ENCODE measurements at places on chromosomes 2 and 18.
A peak's percentile ranks its signal among the peaks of the same experiment; 100 is the strongest.

GRCh38 chr2:204842661-204843485, 297.6 kb downstream of the PARD3B start:
- no peak for DNase-seq

- DNase-seq: no peak
Measured at GRCh38 chr18:13643261-13643751, 83.1 kb downstream of the FAM210A start.

DNA sequence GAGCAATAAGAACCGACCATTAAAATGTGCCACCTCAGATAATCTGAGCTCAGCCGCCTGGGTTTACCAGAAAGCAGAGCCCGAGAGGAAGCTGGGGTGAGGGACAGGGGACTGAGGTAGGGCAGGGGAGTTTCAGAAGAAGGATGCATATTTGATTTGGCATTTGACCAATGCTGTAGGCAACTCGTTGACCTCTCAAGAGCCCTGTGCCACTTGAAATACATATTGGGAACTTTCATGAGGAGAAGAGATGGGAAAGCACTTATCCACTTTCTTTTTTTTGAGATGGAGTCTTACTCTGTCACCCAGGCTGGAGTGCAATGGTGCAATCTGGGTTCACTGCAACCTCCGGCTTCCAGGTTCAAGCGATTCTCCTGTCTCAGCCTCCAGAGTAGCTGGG, 148.4 kb upstream of the SPRED2 start:
- no peak for DNase-seq

DNA sequence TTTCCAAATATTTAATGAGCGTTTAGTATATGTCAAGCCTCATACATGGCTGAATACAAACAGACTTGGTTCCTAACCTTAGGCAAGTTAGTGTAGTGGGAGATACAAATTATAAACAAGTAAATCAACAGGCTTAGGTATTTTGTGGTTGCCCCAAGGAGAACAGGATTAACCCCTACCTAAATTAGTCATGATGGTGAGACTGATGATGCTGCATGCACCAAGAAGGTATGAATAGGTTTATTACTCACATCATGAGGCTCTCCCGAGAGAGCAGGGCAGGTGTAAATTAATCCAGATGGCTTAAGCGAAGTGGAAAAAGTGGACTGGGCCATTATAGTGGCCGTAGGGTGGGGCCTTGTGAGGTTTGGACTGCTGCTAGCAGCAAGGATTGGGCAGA, 118.1 kb upstream of the GCFC2 start:
- DNase-seq: no peak

DNA sequence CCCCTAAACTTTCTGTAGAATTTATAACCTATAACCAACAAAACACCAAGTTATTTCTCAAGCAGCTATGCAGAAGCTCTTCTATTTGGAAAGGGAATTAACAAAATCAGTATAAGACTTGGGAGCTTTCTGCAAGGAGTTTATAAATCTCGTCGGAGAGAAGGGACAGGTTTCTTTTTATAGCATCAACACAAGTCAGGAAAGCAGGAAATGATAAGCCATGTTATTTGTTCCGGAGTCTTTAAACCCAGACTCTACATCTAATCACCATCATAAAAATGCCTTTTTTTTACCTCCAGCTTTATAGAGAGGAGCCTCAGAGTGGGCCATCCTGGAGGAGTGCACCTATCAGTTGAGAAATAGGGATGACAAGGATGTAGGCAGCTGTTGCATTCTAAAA, 137.1 kb downstream of the DPP10 start:
- no peak for DNase-seq

- DNase-seq: no peak
Measured at GRCh38 chr2:219595256-219595655, 2.4 kb upstream of the STK11IP start.

DNA sequence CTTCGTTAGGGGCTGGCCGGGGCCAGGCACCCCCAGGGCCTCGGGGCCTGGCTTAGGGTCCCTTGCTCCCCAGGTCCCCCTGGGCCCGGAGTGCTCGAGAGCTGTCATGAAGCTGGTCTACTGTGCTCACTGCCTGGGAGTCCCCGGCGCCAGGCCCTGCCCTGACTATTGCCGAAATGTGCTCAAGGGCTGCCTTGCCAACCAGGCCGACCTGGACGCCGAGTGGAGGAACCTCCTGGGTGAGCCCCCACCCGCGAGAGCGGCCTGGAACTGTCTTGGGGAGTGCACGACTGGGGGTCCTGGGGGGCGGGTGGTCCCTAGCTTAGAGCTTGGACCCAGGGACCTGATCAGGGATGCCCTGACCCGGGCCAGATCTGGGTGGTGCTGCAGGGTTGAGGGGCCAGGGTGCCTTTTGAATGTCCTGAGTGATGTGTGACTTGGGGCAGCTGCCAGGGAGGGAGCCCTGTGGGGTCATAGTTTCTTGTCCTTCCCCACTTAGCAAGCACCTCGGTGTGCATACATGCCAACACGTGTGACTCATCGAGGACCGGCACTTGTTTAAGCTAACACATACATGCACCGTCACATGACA, 27.9 kb downstream of the GPC1 start:
- no peak for DNase-seq

DNA sequence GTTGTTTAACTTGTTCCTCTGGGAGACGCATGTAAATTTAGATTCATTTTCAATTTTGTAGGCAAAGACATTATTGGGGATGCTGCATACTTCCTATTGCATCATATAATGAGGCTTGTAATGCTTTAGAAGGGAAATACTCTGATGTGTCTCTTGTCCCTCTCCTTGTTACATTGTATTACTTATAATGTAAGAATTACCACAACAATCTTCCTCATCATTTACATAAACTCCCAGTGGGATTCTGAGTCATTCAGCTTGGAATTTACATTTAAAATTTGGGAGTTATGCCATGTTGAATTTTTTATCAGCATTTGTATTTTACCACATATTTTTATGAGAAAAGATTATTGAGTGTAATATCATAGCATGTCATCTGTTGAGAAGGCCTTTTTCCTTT, 963.4 kb upstream of the NRXN1 start:
- DNase-seq: no peak

- no peak for DNase-seq
Measured at GRCh38 chr18:79405781-79406575, 10.2 kb downstream of the NFATC1 start.

DNA sequence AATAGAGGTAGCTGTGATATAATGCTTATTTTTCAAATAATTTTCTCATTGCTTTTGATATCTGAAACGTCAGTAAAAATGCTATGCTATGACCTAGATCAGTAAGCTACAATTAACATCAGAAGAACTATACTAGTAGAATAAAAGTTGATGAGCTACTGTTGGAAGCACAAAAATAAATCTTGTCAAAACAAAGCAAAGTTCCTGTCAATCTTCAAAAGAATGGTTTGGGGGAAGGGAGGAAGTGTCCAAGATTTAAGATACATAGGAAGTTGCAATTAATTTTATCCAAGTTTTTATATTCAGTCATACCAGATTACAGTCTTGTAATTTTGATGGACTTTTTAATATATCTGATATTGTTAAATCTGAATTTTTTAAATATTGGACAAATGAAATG, 19.2 kb downstream of the IRS1 start:
- DNase-seq: no peak

DNA sequence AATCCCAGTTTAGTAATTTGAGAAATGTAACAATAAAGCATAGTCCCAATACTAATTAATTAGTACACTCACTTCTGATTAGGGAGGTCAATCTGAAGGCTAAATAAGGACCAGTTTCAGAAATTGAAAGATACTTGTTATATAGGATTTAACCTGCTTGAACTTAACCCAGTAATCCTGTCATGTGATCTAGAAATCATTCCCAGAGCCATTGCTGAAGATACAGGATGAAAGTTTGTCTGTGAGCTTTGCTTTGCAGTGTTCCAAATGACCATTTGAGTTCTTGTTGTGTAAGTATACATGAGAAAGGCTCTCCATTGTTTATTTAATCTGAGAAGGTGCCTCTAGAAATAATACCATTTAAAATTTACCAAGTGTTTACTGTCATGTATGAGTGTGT, 52.2 kb downstream of the GALNT1 start:
- DNase-seq: no peak

- no peak for DNase-seq
Measured at GRCh38 chr18:27901424-27902226, 275.3 kb downstream of the CDH2 start.

DNA sequence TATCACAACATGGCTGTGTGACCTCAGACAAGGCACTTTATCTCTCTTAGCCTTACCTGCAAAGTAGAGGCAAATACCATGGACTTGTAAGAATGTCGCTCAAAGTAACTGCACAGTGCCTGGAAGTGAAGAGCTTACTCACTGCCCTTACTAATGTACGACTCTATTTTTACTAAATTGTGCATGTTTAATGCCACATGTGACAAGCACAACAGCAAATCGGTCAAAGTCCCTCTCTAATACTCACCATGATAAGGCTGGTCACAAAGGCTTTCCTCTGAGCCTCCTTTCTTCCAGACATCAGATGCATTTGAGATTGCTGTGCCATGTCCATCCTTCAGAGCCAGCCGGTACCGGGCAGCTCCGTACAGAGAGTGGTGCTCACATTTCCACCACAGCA, 100.4 kb upstream of the CD302 start:
- DNase-seq: no peak

GRCh38 chr2:26088038-26088643, 54.3 kb downstream of the RAB10 start:
- no peak for DNase-seq

DNA sequence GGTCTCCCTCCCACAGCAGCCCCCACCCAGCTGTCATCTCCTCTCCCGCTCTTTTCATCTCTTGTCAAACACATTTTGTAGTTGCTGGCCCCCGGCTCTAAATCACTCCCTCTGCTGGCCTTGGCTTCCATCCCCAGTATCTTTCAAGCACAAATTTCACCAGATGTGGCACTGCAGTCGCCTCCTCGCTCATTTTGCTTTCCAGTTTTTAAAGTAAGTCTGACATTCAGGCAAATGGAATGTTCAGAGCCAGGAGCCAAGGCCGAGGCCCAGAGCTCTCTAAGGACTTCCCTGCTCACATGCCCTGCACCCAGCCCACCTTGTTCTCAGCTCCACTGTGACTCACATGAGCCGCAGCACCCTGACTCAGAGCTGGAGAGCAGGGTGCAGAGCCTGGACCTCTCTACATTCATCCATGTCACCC, 158.4 kb downstream of the GALNT14 start:
- no peak for DNase-seq

DNA sequence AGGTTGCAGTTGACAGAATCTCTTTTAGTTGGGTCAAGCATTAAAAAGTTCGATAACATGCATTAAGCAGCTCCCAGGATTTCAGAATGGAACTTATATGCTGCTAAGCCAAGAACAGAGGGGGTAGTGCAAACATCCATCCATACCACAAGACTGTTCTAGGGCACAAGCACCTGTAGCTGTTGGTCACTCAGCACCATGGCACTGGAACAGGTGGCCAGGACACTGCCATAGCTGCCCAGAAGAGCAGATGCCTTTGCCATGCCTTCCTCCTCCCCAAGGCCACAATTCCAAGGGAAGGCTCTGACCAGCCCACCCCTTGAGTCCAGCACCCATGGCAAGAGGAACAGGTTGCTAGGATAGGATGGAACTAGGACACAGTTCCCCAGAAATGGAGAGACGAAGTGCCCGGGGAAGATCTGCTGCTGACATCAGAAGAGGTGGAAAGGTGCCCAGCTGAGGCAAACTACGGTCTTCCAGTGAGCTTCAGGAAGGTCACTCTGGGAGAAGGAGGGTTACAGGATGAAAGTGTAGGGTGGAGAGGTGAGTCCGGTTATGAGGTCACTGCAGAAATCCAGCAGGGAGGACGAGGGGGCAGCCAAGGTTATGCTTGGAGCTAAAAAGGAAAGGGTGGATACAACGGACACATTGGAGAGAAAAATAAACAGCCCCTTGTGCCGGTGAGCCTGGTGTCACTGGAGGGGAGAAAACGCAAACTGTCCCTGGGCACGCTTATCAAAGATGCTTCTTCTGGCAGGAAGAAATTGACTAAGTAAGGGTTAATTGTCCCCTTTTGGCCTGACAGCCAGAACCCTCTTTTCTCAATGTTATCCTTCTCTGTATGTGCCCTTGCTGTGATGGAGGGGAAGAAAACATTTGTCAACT, 41.9 kb downstream of the C1QL2 start:
- no peak for DNase-seq

DNA sequence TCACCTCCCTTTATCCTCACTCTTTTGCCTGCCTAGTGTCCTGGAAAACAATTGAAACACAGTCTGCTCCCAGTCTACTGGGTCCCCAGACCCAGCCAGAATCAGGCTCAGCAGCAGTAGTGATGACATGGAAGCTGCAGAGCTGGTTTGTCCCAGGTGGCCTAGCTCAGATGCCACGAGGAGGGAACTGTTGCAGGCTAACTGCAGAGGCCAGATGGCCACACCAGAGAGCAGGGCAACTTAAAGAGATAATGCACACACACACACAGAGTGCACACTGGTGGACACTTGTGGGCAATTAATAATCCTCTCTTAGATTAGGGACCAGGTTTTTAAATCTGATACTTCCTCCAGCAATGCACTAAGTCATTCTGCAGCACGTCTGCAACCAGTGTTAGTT, 42.4 kb downstream of the GYPC start:
- no peak for DNase-seq

GRCh38 chr18:62577765-62578164, 54.9 kb downstream of the ZCCHC2 start:
- DNase-seq: no peak

GRCh38 chr2:26745609-26746327, 18.3 kb upstream of the SLC35F6 start:
- DNase-seq: peak; percentile 34

- no peak for DNase-seq
Measured at GRCh38 chr2:44120428-44120827, 48.2 kb upstream of the PPM1B start.

DNA sequence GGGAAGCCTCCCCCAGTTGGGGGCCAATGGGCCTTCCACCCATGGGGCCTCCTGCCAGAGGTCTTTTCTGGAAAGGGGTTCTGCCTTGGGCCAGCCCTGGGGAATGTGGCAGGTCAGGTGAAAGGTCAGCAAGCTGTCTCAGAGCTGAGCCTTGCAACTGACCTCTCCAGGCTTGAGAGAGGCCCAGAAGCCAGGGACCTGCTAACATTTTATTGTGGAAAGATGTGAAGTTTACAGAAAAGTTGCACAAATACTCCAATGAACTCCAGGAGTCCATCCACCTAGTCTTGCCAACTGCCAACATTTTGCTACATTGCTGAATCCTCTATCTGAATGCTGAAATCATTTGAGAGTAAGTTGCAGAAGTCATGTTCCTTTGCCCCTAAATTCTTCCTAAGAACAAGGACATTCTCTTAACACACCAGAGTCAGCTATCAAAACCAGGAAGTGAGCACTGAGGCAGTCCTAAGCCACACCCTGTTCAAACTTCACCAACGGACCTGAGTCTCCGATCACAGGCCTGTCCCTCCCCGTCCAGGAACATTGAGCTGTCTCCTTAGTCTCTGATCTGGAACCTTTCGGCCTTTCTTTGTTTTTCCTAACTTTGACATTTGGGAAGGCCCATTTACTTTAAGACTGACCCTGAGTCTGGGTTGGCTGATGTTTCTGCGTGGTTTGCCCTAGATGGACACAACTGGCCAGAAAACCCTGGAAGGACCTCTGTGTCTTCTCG, 4.0 kb downstream of the SNORC start:
- DNase-seq: no peak

GRCh38 chr2:138193416-138194213, 229.3 kb downstream of the HNMT start:
- no peak for DNase-seq

- no peak for DNase-seq
Measured at GRCh38 chr2:212677466-212677865, 138.9 kb upstream of the ERBB4 start.

Data from substantia nigra (tissue), 51 donors.